Midbrain (tissue), 1 donor: ENCODE measurements at places on chromosomes 4 and X.

DNA sequence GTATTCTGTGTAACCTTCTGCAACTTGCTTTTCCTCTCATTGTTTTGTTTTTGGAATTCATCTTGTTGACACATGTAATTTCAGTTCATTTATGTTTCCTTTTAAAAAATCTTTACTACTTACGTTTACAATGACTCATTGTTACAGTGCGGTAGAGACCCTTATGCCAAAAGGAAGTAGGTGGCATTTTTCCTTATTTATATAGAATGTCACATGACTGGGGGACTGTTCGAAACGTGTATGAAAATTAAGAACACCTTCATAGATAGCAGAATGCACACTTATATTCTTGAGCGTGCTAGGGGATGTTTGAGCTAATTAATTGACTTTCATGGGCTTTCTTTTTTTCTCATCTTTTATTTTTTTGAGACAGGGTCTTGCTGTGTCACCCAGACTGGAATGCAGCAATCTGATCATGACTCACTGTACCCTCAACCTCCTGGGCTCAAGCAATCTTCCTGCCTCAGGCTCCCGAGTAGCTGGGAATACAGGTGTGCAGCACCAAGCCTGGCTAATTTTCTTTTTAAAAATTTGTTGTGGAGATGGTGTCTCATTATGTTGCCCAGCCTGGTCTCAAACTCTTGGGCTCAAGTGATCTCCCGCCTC, 7.3 kb downstream of the REPS2 start:
- no peak for DNase-seq

GRCh38 chrX:135114392-135114791, 5.9 kb downstream of the ETDB start:
- DNase-seq: no peak

DNA sequence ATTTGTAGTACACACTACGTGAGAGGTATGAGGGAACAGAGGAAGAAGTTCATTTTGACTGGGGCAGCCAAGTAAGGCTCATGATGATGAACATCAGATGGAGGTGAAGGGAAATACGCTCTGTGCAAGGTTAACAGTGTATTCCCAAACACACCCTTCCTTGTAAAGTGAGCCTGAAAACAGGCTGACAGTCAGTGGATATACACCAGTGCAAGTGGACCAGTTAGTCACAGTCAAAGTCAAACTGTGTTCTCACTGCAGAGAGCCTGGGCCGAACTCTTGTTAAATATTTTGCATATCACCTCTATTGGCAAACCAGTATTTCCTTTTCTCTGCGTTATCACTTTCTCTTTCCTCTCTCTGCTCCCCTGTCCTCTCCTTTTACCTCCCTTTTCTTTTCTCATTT, 23.4 kb upstream of the RHOH start:
- no peak for DNase-seq

DNA sequence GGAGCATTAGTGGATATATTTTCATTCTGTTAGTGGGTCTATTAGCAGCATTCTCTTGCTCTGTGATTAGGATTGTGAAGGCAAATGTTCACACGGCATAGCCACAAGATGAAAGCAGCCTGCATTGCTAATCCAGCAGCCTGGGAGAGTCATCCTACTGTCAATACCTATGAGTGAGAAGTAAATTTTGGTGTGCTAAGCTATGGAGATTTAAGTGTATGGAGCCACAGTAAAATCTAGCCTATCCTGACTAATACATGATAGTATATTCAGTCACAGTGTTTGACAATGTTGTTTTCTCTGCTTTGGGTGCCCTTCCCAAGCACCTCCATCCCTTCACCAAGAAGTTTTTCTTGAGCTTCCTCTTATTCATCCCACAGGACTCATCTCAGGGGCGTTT, 47.2 kb upstream of the TMPRSS11F start:
- DNase-seq: no peak

GRCh38 chr4:7854697-7855370, 84.8 kb downstream of the AFAP1 start:
- DNase-seq: no peak

- no peak for DNase-seq
Observed at GRCh38 chr4:67885762-67886161, 2.0 kb upstream of the TMPRSS11D start.

- no peak for DNase-seq
Observed at GRCh38 chrX:106862972-106863688, 40.0 kb downstream of the RIPPLY1 start.

DNA sequence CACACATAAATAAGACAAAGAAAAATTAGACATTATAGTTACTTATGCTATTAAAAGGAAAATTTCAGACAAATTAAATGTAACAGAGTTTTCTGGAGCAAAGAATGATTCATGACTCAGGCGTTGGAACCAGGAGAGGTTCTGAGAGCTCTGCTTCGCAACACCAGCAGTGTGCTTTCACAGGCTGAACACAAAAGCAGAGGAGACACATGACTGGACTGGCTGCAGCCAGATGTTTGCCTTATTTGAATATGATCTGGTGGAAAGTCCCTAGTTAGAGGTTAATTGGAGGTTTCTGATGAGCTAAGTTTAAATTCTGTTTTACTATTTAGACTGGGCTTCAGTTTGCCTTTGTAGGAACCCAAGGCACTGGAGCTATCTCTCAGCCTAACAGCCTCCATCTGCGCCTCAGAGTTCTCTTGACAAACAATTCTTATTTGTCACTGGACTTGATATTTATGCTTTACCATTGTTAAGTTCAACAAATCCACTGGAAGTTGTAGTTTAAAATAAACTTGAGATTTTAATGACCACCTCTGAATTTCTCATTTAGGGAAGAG, 16.2 kb downstream of the BOD1L1 start:
- DNase-seq: peak; percentile 6

GRCh38 chrX:56762220-56762619, 33.2 kb downstream of the NBDY start:
- no peak for DNase-seq

DNA sequence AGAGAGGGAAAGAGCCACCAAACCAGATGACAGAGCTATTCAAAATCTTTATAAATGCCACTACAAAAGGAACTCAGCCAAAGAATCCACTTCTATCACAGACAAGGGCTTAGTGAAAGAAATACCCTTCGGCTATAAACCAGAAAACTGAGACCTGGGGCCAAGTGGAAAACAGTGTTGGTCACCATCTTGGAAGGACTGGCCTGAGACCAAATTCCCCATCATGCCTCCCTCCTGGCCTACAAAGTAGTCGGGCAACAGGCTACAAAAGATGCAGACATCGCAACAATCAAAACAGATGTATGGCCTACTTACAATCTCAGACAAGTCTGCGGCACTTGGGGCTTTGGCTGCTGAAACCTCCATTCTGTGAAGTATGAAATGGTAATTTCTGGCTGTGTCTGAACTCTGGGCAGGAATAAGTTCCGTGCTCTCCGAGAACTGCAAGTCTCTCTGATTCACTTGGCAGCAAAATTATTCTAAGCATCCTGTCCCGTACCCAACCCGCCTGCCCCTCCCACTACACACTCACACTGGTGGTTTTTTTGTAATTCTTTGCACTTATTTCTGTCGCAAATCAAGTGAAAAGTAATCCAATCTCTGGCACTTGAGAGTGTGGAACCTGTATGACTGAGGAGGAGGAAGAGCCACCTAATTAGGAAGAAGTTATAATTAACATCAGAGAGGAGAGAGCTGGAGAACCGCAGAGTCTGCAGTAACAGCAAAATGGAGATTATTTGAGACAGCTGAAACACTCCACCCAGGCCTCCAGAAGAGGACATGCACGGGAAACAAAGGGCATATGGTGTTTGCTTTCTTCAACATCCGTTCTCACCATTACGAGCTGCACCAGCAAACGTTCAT, 87.8 kb downstream of the SH3KBP1 start:
- no peak for DNase-seq

DNA sequence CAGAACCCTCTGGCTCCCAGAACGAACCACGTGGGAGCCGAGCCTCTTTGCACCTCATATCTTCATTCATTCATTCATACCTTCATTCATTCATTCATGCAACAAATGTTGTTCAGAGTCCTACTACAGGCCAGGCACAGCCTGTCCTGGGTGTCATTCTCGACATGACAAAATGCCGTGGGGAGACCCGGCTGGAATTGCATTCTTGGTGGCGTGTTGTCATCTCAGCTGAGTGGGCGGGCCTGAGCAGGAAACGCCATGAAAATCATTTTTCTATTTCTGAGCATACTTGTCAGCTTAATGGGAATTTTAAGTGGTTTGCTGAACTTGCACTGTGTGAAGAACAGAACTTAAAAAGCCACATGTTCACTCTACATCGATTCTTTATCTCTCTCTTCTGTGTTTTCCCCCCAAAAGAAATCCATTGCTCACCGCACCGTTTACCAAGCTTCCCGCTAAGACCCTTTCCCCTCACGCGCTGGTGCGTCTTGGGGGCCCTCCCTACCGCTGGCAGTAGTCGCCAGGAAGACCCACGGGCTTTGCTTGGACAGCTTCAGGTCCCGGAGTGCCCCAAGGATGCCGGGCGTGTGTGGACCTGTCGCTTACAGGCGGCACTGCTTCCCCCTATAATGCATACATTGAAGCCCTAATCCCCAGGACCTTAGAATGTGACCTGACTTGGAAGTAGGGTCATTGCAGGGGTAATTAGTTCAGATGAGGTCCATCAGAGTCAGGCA, 41.6 kb upstream of the HMX1 start:
- no peak for DNase-seq

GRCh38 chr4:13544606-13545393, 492 bp upstream of the NKX3-2 start:
- no peak for DNase-seq

GRCh38 chr4:173074501-173074946, 94.1 kb upstream of the GALNT7 start:
- peak; percentile 8 for DNase-seq

DNA sequence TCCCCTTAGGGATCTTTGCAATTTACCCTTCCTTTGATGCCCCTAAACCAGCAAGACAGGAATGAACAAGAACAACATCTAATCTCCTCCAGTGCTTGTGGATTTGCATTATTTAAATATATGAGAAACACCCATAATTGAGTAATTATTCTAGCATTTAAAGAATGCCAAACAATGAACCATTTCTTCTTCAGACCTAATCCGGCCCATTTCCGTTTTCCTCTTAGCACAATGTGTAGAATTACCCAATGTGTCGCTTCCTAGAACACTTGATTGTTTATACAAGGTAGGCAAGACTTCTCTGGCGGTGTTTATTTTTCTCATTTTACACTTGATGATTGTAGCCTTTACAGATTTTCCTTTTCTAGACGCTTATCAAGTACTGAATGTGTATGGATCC, 43.5 kb downstream of the CLDN34 start:
- no peak for DNase-seq

GRCh38 chr4:40055863-40056715, 561 bp upstream of the N4BP2 start:
- peak; percentile 56 for DNase-seq

GRCh38 chr4:159209249-159209648, 106.4 kb downstream of the RAPGEF2 start:
- no peak for DNase-seq

GRCh38 chr4:152957437-152958171, 21.5 kb downstream of the FHDC1 start:
- no peak for DNase-seq

DNA sequence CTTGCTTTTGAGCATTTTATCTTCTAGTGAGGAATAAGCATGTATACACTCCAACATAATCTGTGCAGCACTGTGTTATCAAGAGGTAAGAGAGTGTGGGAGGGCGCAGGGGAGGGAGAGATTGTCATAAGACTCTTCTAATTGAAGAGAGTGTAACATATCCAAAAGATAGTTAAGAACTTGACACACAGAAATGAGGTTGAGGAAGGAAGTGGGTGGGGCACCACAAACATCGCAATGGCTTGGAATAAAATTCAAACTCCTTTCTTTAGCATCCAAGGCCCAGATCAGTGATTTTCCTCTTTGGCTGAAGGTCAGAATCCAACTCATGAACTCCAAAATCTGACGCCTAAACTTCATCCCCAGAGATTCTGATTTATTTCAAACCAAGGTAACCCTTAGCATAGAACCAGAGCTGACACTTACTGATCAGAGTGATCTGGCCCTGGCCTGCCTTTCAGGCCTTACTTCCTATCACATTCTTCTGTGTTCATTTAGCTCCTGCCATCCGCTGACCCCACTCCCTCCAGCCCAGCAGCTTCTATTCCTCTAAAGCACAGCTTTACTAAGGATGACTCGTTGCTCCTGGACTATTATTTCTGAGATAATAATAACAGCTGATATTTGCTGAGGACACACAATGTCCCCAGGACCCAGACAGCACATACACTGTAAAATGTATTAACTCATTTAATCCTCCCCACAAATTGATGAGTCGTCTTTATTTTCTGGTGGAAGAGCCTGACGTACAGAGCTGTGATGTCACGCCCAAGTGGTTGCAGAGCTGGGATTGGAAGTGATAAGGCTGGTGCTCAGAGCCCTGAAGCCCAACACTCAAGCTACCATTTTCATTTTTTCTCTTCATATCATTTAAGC, 10.6 kb upstream of the CTSO start:
- no peak for DNase-seq

GRCh38 chr4:126238013-126238412, 923.3 kb downstream of the FAT4 start:
- DNase-seq: no peak

DNA sequence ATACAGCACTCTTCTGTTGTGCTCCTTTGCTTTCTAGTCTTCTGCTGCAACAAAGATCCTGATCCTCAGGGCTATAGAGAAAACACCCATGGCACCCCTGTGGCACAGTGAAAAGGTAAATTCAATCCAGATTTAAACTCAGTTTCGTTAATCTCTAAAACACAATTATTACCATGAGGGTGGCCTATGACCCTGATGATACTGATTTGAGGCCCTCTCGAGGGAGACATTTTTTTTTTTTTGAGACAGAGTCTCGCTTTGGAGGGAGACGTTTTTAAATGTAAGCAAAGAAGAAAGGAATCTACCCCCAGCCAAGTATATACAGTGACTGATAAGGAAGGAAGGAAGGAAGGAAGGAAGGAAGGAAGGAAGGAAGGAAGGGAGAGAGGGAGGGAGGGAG, 967.8 kb upstream of the DIAPH2 start:
- DNase-seq: no peak

DNA sequence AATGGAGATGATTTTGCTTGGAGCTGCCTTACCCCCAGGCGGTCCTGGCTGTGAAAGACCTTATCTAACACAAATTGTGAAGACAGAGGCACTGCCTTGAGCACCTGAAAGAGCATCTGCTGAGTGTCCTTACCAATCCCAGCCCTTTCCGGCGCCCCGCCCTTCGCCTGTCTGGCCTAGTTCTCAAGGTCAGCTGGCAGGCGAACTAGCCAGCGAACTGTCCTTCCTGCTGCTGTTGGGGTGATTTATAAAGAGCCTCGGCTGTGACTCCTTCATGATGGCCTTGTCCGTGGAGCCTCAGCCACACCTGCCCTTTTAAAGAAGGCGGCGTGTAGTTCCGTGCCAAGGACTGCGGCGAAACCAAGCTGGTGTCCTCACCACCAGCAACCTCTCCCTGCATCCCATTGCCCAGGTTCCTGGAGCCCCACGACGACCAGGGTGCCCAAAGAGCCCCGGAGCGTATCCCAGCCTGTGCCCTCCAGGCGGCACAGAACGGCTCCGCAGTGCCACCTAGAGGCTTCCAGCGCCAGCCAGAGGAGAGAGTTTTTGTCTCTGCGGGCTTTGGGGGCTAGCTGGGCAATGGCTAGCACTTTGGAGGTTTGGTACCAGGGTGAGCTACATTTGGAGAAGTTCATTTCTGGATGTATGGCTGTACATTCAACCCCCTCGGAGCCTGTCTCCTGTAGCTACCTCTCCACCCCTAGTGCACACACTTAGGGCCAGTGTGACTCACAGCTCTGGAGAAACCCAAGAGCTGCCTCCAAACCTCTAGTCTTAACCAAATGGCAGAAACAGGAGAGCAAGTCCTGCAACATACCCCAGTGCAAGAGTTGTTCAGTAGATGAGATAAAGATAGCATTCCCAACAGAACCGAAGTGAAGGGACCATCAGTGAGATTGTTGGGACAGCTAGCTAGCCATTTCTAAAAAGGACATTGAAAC, 36.8 kb upstream of the VMA21 start:
- peak; percentile 8 for DNase-seq
